NCI-H1092 (cell line): ENCODE measurements at places on chromosomes 3 and 15.

DNA sequence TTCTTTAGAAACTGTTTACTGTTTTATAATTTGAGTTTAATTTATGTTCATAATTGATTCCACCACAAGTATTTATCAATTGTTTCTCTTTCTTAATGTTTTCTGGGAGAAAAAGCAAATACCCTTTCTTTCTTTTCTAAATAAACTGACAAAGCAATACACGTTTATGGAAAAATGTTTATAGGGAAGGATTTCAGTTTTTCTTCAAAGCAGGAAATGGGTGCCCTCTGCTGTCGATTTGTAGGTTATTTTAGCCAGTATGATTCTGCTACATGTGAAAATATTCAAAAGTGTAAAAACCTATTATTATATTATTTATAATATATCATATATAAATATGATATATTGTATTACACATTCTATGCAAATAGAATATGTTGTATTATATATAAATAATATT, 921.0 kb upstream of the ROBO1 start:
- DNase-seq, result no peak

GRCh38 chr3:122947738-122948137, 79.8 kb downstream of the SEMA5B start:
- no peak for DNase-seq

- no peak for DNase-seq
Measured at GRCh38 chr3:16109929-16110328, 64.6 kb upstream of the GALNT15 start.

DNA sequence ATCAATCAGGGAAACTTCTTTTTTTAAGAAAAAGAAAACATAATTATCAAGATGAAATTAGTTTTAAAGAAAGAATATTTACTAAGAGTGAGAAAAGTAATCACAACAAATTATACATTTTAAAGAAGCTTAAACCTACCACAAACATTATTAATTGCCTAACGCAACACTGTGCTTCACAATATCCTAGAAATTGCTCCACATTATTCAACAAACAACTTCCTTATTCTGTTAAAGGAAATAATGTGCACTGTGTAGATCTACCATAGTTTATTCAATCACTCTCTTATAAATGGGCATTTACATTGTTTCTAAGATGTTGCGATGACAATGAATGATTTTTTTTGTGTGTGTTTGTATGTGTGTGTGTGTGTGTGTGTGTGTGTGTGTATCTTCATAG, 525.9 kb upstream of the KCNMB2 start:
- DNase-seq, result no peak

DNA sequence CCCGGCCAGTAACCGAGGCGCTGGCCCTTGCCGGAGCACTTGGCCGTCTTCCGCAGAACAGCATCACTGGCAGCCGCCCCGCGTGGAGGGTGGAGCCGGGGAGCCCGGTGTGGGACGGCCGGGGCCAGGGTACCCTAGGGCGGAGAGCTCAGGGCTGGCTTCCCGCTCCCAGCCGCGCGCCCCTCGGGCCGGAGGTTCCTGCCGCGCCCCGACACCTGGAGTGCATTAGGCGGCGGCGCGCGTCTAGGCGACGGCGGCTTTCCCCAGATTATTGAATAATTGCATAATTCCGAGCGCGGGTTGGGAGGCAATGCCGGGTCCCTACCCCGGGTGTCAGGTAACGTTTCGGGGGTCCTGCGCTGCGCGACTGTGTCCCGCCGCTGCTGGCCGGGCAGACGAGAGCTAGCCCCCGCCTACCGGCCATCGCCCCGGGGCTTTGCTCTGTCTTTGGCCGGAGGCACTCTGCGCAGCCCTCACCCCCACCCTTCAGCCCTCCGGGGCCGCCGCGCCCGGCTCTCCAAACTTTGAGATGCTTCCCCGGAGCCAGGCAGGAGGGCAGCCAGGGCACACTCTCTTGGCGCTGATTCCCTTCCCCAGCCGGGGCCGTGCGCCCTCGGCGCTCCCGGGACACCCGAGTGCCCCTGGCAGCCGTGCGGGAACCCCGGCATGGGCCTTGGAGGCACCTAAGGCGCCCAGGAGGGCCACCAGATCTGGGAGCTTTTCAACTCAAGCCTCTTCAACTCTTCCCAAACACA, 749 bp downstream of the ITGA11 start:
- no peak for DNase-seq
